RCC 7860 (cell line): ENCODE measurements at places on chromosomes 12 and 14.

DNA sequence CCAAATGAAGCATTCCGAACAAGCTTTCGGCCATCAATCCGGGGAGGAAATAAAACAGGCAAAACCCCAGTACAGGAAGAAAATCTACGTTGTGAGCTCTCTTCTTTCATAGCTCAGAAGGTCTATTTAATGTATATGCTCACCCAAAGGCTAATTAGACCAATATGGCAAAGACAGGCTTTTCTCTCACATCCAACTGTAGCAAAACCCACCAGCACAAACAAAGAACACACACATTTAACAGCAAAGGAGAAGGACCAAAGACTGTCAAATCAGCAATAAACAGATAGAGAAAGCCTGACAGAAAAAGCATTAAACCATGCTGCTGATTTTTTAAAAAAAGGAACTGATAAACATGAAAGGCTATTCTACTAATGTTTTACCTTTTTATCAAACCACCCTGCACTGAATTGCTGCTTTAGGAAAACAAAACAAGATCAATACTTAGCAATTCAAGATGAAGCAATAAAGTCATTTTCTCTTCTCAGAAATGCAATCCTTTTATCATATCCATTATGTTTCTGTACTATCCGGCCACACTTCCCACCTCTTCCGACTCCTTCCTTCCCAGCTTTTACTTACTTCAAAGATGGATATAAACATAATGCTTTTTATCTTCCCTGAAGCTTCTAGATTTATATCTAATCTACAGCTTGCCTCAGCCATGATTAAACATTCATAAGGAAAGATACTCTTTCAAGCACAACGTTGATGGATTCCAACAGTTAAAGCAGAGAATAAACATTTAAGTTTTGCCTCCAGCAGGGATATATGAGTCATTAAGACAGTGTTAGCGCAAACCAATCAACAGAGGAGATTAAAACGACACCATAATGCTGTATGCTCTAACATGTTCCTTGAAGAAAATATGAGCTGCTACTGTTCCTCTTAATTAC lies 74.6 kb upstream of the BBS10 start:
- no peak for DNase-seq

DNA sequence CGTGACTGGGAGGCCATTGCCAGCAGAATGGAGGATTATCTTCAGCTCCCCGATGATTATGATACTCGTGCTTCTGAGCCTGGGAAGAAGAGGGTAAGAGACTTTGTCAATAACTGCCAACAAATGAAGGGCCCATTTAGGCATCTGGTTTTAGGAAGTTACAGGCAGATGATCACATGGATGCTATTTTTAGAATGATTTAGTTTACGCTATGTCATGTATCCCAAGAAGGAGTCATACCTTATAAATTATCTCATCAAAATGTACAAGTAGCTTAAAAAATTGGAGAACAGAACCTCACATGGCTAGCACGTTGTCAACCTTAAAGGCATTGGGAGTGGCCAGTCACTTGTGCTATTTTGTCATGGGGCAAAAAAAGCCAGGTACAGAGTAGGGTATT lies 46.7 kb downstream of the PROX2 start:
- no peak for DNase-seq

DNA sequence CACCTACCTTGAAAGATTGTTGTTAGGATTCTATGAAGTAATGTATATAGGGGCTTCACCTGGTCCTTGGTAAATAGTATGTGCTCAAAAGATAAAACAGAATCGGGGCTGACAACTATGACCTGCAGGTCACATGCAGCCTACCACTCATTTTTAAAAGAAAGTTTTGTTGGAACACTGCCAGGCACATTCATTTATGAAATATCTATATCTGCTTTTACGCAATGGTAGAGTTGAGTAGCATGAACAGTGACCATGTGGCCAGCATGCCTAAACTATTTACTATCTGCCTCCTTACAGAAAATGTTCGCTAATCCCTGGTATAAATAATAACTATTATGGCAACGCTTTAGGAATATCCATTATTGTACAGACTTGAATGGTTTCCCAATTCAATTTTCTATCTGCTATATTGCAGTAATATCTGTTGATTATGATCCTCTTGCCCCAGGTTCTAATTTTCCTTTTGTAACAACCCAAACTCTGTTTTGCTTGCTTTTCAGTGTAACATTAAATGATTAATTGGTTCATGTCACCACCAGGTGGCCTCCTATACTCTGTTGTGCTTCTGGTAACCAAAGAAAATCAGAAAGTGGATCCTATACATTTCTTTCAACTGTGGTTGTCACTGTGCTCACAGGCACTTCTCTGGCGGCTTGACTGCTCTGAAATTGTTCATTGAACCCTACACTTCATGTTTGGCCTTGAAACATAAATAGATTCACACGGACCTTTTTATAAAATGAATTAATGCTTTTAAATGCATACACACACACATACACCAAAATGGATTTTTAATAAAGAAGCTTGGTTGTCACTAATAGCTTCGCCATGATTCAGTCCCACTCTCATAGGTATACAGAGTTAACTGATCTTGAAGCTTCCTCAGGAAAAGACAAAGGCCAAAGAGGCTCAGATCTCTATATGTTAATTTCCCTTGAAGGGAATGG lies 227.7 kb upstream of the NPAS3 start:
- DNase-seq = no peak

- DNase-seq = no peak
These were observed 65.8 kb downstream of the PPP2R5C start for GRCh38 chr14:101827286-101827685.

DNA sequence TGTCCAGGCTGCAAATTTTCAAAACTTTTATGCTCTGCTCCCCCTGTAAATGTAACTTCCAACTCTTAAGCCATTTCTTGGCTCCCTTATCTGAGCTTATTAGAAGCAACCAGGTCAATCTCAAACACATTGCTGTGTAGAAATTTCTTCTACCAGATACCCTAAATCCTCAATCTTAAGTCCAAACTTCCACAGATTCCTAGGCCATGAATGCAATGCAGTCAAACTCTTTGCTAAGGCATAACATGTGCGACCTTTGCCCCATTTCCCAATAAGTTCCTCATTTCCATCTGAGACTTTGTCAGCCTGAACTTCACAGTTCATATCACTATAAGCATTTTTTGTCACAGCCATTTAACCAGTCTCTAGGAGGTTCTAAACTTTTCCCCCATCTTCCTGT lies 64.5 kb downstream of the TMTC3 start:
- DNase-seq = no peak

GRCh38 chr12:69168828-69169227 lies 70.5 kb upstream of the CPSF6 start:
- no peak for DNase-seq

DNA sequence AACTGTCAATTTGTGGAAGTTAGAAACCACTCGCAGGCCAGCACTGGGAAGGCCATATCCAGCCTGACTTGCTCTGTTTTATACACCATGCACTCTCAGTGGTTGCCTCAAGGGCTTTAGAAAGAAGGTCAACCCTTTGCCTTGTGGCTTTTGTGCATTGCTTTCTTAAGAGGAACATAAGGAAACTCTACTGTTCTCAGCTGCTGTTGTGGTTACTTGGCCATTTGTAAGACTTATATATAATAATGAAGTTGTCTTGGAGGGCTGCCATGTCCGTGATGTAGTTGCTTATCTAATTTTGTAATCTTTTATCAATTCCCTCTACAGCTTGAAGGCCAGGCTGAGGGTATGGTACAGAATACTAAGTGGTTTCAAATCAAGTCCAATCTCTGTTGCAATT lies 637.8 kb downstream of the DIO2 start:
- no peak for DNase-seq

GRCh38 chr12:81303935-81304334 lies 226.1 kb downstream of the ACSS3 start:
- no peak for DNase-seq

DNA sequence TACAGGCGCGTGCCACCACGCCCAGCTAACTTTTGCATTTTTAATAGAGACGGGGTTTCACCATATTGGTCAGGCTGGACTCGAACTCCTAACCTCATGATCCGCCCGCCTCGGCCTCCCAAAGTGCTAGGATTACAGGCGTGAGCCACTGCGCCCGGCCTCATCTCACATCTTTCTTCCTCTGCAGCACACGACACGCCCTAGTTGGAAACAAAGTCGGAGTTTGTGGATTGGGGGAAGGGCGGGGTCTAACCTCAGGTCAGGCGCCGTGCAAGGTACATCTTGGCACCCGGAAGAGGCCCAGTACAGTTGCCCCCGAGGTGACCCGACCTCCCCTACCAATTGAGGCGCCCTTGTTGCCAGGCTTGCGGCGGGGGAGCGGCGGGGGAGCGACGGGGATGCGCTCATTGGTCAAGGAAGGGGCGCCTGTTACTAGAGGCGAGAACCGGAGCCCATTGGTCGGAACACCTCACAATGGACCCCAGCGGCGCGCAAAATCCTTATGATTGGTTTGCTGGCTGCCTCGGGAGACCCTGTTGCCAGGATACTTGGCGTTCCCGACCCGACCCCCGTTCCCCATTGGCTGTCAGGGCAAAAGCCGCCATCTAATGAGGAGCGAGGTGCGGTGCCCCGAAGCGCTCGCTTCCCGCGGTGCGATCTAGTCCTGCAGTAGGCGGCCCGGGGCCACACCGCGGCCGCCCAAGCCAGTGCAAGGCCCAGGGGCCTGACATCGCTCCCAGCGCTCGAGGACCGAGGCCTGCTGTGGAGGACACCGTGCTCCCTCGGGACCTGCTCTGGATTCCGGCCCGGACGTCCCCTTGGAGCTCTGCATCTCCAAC lies at the start of gene REC8:
TSS of gene REC8 (plus strand) at position 659 of the 839 bp plus-strand sequence. CDS start 473 bp downstream, outside the sequence.
- no peak for DNase-seq

GRCh38 chr12:3141339-3142321 lies 64.5 kb downstream of the TSPAN9 start:
- DNase-seq = no peak
